ENCODE measurements at places on chromosomes 5 and 9.

DNA sequence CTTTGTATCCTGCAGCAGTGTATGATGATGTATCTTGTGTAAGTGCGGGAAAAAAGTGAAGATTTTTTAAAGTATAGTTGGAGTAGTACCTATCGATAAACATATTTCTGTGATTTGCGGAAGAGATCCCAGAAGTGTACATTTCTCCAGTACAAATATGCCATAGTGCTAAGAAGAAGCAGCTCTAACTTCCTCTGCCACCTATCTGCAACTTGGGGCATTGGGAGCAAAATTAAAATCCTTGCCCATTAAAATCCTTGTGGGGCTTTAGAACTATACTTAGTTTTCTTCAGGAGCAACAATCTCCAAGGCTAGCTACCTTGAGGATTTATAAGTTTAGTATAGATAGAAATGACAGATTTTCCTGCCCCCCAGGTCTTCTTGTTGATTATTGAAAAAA is 123.7 kb downstream of the VCAN start:
- no peak for DNase-seq

- no peak for DNase-seq
These were observed 16.6 kb upstream of the C9orf152 start for GRCh38 chr9:110224583-110224982.

GRCh38 chr5:57772512-57772911 is 289.9 kb upstream of the ACTBL2 start:
- no peak for DNase-seq

DNA sequence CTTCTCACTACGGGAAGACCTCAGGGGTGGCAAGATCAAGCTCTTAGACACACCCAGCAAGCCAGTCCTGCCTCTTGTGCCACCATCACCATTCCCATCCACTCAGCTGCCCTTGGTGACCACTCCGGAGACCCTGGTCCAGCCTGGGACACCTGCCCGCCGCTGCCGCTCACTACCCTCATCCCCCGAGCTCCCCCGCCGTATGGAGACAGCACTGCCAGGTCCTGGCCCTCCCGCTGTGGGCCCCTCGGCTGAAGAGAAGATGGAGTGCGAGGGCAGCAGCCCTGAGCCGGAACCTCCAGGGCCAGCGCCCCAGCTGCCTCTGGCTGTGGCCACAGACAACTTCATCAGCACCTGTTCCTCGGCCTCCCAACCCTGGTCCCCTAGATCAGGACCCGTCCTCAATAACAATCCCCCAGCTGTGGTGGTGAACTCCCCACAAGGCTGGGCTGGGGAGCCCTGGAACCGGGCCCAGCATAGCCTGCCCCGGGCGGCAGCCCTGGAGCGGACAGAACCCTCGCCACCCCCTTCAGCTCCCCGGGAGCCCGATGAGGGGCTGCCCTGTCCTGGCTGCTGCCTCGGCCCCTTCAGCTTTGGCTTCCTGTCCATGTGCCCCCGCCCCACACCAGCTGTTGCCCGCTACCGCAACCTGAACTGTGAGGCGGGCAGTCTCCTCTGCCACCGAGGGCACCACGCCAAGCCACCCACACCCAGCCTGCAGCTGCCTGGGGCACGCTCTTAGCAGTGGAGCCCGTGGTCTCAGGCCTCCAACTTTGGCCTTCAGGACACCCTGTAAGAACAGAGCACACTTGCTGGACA is 4.1 kb downstream of the TESK1 start:
- DNase-seq, result no peak

GRCh38 chr9:27041746-27042145 is 36.3 kb upstream of the LRRC19 start:
- DNase-seq, result no peak

DNA sequence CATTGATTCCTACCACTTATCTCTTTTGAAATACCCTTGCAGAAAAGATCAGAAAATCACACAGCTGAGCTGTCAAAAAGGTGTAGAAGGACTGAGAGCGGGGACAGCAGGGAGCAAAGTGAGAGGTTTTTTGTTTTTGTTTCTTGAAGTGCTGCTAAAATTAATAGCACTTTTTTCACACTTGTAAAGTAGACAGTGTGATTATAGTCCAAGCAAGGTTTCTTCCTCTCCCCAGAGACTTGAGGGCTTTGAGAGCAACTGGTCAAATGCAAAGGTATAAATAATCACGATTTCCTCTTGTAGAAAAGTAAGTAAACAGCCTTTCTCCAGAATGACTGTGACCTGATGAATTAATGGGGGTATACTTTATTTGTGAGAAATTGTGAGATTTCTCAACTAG is 326.9 kb downstream of the ZNF608 start:
- no peak for DNase-seq

DNA sequence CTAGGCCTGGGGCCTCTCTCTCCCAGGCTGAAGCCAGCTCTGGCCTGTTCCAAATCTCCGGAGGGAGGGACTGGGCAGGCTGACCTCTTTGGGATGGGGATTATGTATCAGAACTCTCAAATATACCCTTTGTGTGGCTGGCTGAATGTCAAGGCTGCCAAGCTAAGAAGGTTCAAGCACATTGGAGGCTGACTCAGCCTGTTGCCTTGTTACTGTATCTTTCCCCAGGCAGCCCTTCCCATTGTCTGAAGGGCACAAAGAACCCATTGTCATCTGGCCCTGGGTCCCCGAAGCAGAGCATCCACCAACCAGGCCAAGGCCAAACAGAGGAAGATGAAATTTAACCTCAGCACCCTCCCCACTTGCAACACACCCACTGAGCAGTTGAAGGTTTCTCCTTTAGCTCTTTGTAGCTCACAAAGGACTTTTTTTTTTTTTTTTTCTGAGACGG is 7.3 kb upstream of the SPARC start:
- DNase-seq, result no peak

GRCh38 chr5:84274585-84275468 is 109.9 kb downstream of the EDIL3 start:
- no peak for DNase-seq

Data from activated T-helper 1 cell treated with Interleukin-2 at 50 U/mL for 16 hours (primary cell).